ENCODE measurements at places on chromosomes 11 and 22. TPM values are rescaled to one million over a fixed set of nuclear protein-coding genes. Genes with fewer than 3 reads are reported as not detected.

- no peak for DNase-seq
Observed at GRCh38 chr22:42207918-42208317, 62.5 kb downstream of the TCF20 start.

- peak; percentile 43 for DNase-seq
Observed at GRCh38 chr11:14075118-14076078, 112.9 kb downstream of the SPON1 start.

DNA sequence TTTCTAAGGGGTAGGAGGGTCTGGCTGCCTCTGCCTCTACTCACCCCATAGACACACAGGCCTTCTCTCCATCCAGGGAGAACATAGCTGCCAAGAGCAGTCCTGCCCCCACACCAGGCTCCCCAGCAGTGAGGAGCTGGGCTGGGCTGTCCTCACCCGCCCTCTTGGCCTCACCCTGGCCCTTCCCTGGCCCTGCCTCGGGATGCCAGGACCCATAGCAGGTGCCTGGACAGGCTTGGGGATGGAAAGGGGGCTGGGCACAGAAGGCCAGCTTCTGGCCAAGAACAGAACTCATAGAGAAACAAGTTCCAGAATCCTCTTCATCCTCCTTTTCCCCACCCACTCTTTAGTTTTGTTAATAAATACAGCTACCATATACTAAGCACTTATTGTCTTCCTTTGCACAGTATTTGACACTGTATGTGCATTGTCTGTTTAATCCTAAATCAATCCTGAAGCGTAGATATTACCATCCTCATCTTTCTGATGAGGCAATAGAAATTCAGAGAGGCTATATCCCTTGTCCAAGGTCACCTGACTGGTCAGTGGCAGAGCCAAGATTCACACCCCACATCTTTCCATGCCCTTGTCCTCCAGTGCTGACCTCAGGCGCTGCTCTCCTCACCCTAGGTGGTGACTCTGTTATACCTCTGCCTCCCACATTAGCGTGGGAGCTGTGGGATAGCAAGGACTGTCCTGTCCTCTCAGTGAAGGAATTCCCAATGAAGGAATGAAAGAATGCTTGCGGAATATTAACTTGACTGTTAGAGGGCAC lies 22.0 kb upstream of the MYOD1 start:
- DNase-seq: no peak

DNA sequence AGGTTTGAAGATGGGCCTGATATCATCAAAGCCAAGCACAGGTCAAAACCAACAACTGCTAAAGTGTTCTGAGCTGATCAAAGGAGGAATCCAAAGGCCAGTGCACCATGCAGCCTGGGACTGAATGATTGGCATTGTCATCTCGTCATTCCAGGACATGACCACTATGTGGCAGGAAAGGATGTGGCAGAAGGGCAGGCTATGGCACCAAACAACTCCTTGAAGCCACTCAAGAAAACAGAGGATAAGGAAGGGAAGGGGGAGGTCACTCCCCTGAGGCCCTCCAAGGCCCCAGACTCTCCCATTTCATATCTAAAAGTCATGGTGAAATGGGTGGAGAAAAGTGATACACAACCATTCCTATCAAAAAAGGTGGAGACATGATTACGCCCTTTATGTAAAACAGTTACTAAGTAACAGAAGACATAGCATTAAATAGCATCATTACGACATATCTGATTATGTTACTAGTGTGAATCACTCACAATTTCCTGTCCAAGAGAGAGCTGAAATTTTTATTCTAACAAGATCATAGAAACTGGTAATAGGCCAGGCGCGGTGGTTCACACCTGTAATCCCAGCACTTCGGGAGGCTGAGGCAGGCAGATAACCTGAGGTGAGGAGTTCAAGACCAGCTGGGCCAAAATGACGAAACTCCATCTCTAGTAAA lies 49.3 kb downstream of the AHNAK start:
- peak; percentile 83 for DNase-seq

DNA sequence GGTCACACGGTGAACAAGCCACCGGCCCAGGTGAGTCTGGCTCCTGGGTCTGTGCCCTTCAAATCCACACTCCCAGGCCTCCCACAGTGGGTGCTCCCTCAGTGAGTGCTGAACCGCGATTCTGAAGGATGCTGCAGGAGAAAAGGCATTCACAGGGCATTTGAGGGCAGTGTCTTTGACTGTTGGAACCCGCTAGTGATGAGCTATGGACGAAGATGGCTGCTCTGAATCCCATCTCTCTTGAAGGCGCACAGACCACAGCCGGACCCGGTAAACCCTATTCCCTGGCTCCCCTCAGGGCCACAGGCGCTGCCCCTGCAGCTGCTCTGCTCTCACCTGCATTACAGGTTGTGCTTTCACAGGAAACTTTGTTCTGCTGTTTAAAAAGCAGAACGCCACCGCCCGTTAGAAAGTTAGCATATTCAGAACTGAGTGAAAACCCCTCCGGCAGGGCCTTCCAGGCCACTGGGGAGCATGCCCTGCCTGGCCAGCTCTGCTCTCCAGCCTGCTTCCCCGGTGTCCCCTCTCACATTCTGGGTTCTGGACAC lies 3.2 kb downstream of the LRRC32 start:
- no peak for DNase-seq

DNA sequence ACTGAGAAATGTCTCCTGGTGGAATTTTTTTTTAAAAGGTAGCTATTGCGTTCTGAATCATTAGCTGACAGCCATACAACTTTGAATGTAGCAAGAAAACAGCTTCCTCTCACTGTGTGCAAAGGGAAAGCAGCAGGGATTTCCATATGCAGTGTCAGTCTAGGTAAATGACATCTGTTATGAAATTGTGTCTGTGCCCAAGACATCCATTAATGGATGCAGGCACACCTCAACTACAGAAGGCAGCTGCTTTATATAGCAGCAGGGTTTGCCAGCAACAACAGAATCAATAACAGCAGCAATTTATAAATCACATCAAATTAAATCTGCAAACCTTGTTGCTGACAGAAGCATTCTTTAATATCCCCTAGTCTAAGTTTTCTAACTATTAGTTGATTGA lies 745.3 kb upstream of the RAG2 start:
- DNase-seq: no peak

DNA sequence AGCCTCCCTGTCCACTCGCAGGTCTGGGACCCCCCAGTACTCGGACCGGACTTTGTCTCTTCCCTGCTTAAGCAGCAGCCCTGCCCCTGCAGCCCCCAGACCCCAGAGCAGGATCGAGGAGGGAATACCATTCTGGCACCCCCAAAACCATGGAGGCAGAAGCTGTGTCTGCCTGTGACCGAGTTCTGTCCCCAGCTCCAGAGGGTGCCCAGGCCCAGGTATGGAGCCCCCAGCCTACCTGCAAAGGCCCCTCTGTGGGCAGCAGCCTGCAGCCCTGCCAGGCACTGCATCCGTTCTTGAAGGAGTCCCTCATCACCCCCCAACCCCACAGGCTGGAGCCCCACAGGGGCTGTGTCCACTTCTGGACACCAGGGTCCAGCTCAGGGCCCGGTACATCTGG lies 163.8 kb downstream of the BRD1 start:
- no peak for DNase-seq

GRCh38 chr22:44098021-44098739 lies 74.1 kb downstream of the PARVB start:
- DNase-seq: no peak

GRCh38 chr11:61904539-61905048 lies 12.8 kb downstream of the RAB3IL1 start:
- DNase-seq: no peak

GRCh38 chr22:19990609-19991394 lies 25.8 kb downstream of the ARVCF start:
- DNase-seq: no peak

- DNase-seq: no peak
Observed at GRCh38 chr11:120869516-120870011, 154.3 kb upstream of the TBCEL start.

GRCh38 chr11:33698921-33699320 lies 1.7 kb downstream of the C11orf91 start:
- DNase-seq: no peak

DNA sequence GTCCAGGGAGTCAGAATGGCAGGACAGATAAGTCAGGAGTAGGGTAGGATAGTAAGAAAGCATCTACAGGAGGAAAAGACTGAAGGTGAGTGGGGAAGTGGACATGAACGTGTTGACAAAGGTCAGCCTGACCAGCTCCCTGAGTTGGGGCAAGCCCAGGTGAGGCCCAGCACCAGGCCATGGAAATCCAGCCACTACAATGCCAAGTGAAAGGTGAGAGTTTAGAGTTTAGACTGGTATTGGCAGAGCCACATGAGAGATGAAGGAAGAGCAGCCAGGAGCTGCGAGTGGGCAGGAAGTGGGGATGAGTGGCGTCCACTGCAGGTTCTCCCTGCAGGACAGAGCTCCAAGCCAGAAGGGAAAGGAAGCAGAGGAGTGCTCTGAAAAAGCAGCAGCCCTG lies 16.5 kb upstream of the SMCO4 start:
- no peak for DNase-seq

DNA sequence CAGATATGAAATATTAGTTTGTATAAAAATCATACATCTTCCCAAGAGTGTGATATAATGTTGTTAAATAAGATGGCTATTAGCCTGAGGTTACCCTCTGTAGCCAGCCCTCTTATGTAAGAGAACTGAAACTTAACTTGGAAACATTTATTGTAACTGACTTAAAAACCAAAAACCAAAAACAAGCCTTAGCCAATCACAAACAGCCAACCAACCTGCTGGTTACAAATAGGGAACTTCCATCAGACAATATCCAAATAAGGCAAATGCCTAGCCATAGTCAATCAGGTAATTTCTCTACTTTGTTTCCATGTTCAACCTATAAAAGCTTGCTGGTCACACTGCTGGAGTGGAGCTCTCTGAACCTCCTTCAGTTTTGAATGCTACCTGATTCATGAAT lies 14.1 kb downstream of the KBTBD3 start:
- DNase-seq: no peak

GRCh38 chr11:16278273-16278672 lies 78.1 kb downstream of the SOX6 start:
- DNase-seq: peak; percentile 13

GRCh38 chr11:117172724-117173421 lies 5.7 kb upstream of the SIDT2 start:
- DNase-seq: no peak

DNA sequence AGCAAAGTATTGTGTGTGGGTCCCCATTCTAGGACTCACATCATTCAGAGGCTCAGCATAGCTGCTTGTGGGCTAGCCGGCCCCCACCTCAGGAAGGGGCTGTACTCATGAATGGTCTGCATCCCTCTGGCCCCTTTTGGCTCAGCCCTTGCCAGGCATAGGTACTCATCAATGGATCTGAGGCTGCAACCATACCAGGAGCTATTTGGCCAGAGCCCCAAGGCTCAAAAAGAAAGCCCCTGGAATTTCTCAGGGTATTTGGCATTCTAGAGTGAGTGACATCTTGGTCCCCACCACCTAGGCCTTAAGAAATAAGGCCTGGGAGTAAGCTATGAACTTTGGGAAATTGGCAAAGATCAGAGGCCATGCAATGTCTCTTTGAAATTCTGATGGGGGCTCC lies 38.3 kb downstream of the PLEKHA7 start:
- DNase-seq: no peak

DNA sequence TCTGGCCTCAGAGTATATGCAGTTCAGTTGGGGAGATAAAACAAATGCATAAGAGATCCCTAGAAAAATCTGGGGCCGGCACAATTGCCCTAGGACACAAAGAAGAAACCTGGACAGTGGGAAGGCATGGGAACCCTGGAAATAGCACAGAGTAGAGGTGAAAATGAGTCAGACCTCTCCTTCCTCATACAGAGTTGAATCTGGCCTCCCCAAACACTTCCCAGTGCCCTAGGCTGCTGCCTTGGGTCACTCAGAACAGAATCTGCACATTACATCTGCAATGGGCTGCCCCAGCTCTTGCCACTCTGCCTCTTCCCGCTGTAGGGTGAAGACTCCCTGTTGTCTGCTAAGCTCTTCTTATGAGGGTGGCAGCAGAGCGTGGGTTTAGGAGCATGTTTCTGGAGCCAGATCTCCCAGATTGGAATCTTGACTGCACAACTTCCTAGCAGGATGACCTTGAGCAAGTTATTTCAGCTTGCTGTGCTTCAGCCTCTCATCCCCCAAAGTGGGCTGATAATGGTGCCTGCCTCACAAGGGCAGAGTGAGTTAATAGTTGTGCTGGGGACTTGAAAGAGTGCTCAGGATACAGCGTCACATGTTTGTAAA lies 47.1 kb upstream of the NECTIN1 start:
- DNase-seq: no peak

- DNase-seq: no peak
Observed at GRCh38 chr11:108025387-108026080, 16.8 kb downstream of the CUL5 start.

GRCh38 chr22:31919730-31920129 lies 24.6 kb upstream of the YWHAH start:
- DNase-seq: no peak

- DNase-seq: no peak
Observed at GRCh38 chr22:44701187-44701790, 715 bp upstream of the PRR5 start.

DNA sequence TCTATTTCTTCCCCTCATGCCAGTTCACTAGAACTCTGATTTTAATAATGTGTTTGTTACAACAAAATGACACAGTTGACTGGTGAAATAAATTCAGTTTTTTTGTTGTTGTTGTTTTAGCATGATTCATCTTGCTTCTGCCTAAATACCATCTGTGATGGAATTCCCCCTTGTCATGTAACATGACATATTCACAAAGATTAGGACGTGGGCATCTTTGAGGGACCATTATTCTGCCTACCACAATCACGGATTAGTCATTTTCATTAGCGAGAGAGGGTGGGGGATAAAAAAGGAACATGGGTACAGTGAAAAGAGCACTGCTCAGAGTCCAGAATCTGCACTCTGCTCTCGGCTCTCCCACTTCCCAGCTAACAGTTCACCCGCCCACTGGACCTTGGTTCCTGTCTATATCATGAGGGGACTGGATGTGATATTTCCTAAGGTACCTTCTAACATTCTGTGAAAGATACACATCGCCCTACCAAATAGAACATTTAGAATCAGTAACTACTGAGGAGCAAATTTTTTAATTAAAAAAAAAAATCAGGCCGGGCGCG lies 11.3 kb downstream of the HTATIP2 start:
- peak; percentile 41 for DNase-seq

Gene C22orf42
- not detected for total RNA-seq

Gene ASCL2
- not detected for total RNA-seq

Gene LMO2
- total RNA-seq: 0.66 TPM

Gene CARD18
- total RNA-seq: not detected

Gene EXPH5
- total RNA-seq: 17.9 TPM

Gene ACR
- total RNA-seq: not detected

Gene MOGAT2
- total RNA-seq: not detected

Gene CHRDL2
- not detected for total RNA-seq

Gene STT3A
- 293 TPM for total RNA-seq

Gene FOSL1
- total RNA-seq: 124 TPM

Gene INPP5J
- total RNA-seq: 0.61 TPM

Gene RGL4
- total RNA-seq: not detected

Gene SCT
- total RNA-seq: not detected

Gene LRP4
- 1.0 TPM for total RNA-seq

Gene TEX54
- total RNA-seq: not detected

Gene DUSP8
- 17.6 TPM for total RNA-seq

Gene LINC01488
- not detected for total RNA-seq

Gene NCAM1
- total RNA-seq: 0.39 TPM

Data from MCF 10A (cell line).